ENCODE measurements at places on chromosomes 11 and 22.

DNA sequence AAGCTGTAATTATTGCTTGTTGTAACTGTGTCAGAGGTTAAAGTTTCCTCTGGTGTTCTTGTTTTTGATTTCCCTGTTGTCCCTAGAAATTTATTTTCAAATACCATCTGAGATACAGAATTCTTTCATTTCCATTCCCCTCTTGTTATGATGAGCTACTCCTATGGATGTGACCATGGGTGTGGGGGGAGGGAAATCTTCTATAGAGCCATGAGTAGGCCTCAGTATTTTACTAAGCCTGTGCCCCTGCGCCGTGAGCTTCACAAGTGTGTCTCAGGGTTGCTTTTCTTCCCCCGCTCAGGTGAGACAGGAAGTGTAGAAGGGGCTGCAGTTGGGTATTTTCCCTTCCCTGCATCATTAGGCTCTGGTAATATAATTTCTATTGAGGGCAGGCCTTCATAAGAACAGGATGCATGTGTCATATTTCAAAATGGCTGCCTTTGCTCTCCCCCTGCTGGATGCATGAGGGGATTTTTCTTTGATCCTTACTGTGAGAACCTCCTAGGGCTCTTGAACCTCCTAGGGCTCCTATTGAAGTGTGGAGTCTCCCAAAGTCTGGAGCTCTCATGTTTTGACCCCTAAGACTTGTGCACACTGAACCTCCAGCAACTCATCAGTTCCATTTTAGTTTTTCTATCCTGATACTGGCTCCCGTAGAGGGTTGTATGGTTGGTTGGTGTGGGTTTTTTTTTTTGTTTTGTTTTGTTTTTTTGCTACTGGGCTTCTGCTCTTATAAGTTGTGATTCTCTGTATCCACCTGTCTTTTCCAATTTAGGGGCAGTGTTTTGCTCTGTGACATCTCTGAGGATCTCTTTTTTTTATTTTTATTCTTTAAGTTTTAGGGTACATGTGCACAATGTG, 658.2 kb downstream of the NTM start:
- DNase-seq: no peak

DNA sequence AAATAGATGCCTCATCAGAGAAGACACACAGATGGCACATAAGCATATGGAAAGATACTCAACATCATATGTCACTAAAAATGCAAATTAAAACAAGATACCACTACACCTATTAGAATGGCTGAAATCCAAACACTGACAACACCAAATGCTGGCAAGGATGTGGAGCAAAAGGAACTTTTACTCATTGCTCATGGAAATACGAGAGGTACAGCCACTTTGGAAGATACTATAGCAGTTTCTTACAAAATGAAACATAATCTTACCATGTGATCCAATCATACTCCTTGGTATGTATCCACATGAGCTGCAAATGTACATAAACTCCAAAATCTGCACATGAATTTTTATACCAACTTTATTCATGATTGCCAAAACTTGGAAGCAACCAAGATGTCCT, 246.0 kb upstream of the ARHGAP42 start:
- no peak for DNase-seq

DNA sequence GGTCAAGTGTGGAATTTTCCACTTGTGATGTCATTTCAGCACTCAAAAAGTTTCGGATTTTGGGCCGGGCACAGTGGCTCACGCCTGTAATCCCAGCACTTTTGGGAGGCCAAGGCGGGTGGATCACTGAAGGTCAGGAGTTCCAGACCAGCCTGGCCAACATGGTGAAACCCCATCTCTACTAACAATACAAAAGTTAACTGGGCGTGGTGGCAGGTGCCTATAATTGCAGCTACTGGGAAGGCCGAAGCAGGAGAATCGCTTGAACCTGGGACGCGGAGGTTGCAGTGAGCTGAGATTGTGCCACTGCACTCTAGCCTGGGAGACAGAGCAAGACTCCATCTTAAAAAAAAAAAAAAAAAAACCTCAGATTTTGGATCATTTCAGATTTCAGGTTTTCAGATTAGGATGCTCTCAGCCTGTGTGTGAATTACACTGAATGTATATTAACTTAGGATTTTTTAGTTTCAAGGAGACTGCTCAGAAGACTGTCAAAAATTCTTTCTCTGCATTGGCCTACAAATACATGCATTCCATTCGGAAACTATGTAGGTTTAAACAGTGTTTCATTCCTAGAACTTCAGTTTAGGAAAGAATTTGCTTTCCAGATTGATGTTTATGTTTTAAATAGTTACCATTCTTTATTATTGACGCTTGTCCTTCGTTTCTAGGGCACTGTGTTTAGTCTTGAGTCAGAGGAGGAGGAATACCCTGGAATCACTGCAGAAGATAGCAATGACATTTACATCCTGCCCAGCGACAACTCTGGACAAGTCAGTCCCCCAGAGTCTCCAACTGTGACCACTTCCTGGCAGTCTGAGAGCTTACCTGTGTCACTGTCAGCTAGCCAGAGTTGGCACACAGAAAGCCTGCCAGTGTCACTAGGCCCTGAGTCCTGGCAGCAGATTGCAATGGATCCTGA, 48.0 kb downstream of the BID start:
- DNase-seq: no peak

- DNase-seq: no peak
These were observed 112.5 kb upstream of the ANO3 start for GRCh38 chr11:26219183-26220117.

DNA sequence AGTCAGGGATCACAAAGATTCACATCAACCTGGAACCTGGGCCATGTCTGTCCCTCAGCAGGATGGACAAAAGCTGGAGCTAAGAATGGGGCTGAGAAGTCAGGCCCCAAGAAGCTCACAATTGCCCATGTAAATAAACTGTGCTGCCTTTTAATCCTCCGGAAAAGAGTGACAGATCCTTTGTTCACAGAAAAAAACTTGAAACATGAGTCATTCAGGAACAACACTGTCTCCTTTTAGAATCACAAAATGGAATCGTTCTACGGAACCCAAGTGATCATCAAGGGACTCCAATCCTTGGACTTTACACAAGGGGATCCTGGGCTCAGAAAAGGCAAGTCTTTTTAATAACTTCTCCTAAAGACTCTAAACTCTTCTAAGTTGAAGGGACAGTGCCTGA, 36.1 kb downstream of the RELT start:
- no peak for DNase-seq

GRCh38 chr11:44191322-44192016, 96.0 kb downstream of the EXT2 start:
- no peak for DNase-seq

DNA sequence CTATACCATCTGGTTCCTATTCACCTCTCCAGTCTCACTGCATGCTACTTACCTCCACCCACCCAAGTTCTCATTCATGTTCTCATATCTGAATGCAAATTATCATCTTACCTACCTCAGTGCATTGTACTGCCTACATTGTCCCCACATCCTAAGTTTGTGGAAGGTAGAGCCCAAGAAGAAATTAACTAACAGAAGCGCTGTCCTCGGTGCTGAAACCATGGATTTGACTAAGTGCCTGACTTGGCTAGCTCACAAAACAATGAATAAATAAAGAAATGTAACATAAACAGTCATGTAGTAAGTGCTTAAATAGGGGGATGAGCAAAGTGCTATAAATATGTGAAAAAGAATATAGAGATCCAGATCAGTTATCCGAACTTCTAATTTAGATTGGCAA, 63.2 kb downstream of the GRIA4 start:
- DNase-seq: no peak

DNA sequence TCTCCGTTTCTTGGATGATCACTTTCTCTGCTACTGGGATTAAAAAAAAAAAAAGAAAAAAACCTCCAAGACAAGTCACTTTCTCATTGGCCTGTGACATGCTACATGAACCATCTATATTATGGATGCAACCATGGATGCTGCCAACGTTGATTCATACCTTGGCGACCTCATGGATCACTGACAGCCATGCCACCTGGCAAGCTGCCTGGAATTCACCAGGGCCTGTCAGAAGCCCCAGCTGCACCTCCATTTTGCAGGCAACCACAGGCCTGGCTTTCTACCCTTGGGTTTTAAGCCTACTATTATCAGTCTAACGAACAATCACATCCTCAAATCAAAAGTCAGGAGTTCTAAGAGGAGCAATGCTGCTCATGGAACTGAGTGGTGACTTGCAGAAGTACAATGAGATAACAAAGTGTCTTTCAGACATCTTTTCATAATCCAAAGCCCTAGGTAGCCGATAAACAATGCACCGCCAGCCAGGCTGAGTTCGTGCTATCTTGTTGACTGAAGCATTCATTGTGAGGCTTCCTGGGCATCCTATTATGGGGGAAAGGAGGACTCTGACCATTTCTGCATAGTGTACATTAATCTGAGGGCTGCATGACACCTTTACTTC, 48.0 kb upstream of the CADM1 start:
- DNase-seq: no peak

DNA sequence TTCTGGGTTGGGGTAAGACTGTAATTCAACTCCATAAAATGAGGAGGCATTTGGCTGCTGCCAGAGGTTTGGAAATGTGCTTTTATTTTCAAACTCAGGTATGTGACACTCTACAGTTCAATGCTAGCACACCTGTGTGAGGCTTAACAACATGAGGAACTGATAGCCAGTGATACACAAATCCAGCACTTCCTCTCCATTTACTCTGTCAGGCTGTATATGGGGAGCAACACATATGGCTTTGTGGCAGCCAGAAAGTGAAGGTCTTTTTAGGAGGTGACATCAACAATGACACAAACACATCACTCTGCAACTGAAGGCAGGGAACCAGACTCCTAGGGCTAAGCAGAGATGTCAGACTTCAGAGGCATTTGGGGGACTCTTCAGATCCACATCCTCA, 4.6 kb upstream of the LYVE1 start:
- no peak for DNase-seq

- no peak for DNase-seq
These were observed 24.2 kb downstream of the CD44 start for GRCh38 chr11:35163209-35163608.

DNA sequence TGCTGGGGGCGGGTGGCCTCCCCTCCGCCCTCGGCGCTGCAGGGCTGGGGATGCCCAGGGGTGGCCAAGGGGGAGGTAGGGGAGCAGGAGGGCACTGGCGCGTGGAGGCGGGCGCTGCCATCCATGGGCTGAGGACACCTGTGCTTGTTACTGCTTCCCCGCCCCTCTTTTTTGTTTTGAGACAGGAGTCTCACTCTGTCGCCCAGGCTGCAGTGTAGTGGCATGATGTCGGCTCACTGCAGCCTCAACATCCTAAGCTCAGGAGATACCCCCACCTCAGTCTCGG, 683 bp upstream of the FADS3 start:
- no peak for DNase-seq

DNA sequence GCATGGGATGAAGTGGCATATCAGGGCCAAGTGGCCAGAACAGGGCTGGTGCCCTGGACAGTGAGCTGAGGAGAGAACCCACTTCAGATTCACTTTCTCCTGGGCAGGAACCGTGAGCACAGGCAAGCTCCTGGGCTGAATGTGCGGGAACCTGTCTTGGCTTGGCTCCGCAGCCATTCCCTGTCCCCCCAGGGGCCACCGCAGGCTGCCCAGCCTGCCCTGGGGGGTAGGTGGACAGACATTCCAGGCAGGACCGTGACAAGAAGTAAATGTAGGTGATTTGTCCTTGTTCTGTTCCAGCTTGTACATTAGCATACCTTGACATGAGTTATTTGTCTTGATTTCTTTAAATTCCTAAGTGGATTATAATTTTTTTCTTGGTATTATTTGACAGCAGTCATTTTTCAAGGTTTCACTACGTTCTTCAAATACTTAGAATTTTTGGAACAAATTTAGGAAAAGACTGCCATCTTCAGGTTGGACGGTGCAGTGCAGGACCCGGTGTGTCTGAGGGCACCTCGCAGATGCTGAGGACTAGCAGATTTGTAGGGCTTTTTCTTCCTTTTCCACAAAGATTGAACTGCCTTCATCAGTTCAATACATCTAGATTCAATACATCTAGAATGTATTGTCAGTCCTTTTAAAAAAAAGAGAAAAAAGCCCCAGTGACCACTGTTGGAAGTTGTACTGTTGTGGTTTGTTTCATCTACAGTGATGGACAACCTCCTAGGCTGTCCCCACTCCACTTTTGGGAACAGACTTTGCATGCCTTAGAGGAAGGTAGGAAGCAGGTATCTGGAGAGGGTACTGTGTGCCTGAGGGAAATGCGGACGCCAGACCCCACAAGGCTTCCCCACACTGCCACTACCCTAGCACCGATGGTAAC, 115.1 kb upstream of the RASSF10 start:
- DNase-seq: peak; percentile 3

DNA sequence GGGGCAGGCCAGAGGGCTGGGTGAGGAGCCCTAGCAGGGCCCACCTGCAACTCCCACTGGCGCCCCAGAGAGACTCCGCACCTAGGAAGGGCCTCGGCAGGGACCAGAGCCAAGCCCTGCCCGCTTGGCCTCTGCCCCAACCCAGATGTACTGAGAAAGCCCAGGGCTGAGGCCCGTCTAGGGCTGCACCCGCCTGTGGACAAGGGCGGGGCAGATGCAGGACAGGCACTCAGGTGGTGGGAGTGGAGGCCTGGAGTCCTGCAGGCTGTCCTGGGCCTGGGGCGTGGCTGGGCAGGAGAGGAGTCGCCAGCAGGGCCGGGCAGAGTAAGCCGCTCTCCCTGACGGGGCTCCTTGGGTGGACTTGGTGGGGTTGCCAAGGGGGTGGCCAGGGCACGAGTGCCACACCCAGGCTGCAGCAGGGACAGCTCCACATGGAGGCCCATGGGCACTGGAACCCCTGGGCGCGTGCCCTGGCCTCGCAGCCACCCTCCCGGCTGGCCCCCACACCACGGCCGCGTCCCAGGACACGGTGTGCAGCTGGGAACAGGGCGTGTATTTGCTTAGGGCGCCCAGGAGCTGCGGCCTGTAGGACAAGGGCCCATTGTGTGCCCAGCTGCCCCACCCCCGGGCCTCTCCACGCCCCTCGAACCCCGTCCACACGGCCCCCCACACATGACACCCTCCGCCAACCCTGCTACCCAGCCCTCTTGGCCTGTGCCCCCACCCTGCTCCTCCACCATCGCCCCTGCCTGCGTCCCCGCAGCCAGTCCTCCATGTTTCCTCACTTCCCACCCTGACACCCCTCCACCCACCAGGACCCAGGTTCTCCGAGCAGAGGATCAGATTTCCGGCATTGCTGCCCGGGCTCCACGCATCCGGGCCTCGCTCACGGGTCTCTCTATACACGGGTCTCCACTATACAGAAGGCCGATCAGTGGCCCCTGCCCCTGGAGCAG, 11.3 kb upstream of the PIM3 start:
- DNase-seq: no peak

- no peak for DNase-seq
These were observed 29.0 kb downstream of the MYH9 start for GRCh38 chr22:36358533-36359469.

- DNase-seq: no peak
These were observed 759.0 kb upstream of the CCDC90B start for GRCh38 chr11:84045146-84045545.

DNA sequence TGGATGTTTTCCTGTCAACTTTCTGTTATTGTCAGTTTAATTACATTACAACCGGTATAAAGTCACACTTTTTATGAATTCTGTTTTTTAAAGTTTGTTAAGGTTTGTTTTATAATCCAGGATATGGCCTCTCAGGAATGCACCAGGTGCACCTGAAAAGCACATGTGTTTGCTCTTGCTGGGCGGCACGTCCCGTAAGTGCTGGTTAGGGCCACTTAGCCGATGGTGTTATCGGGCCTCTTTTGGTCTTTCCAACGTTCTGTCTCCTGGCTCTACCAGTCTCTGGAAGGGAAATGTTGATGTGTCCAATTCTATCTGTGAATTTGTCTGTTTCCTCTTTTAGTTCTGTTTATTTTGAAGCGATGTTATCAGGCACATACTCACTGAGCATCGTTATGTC, 695.7 kb downstream of the BRD1 start:
- DNase-seq: no peak

- DNase-seq: no peak
These were observed 836 bp downstream of the SPON1 start for GRCh38 chr11:13963169-13963948.

All from activated CD8-positive, alpha-beta memory T cell treated with anti-CD3 and anti-CD28 coated beads for 4 hours (primary cell).